ENCODE measurements at places on chromosomes 13 and 19.

DNA sequence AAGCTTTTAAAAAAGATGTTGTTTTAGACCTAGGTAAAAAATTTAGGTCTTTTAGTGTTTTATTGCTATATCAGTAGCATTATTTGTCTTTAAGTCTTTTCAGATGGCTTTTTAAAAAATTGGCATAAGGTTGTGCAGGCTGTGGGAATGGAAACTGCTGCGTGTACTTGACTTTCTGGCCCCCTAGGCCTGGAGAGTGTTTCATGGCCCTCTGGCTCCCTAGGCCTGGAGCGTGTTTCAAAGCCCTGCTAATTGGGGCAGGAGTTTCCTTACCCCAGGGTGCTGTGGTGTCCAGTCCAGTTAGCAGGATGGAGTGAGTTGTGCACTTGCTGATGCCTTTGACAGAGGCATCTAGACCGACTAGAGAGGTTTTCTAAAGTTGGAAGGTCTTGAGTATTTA lies 23.8 kb downstream of the PRAM1 start:
- DNase-seq = no peak

GRCh38 chr13:48559638-48560320 lies 26.9 kb upstream of the RCBTB2 start:
- no peak for DNase-seq

- DNase-seq = no peak
Observed at GRCh38 chr19:5387472-5387871, 46.9 kb upstream of the PTPRS start.

DNA sequence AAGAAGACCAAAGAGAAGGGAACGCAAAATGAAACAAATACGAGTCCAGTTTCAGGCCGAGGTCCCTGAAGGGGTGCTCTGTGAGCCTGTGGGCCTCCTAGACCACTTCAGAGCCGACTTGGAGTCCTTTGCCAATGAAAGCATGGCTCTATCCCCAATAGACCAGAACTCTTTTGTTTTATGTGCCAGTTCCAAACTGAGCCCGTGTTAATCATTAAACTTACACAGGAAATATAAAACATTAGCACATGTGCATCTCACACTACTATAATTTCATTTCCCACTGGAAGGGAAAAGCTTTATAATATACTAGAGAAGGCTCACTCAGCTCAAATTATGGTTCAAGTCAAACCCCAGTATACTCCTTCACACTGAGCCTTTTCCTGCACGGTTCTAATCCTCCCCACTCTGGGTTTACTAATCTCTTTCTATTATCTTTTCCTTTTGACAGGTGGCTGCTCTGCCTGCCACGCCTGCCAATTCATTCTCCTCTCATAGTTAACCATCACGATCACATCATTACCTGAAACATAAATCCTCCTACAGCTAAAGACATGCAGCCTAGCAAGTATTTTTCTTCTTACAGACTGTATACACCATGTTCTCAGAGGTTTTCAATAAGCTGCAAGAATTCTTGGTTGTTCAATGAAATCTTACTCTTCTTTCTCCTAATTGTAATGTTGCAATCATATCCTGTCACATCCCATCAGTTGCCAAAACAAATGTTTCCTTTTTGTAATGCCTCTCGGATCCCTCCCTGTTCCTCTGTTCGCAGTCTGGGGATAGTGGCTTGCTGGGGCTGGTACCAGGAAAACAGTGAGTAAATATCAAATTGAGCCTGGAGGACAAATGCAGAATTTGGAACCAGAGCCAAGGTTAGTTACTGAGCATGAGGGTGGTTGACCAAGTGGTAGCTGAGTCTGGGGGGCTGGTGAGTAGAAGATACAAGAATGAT lies 18.8 kb upstream of the WASF3 start:
- DNase-seq = no peak

DNA sequence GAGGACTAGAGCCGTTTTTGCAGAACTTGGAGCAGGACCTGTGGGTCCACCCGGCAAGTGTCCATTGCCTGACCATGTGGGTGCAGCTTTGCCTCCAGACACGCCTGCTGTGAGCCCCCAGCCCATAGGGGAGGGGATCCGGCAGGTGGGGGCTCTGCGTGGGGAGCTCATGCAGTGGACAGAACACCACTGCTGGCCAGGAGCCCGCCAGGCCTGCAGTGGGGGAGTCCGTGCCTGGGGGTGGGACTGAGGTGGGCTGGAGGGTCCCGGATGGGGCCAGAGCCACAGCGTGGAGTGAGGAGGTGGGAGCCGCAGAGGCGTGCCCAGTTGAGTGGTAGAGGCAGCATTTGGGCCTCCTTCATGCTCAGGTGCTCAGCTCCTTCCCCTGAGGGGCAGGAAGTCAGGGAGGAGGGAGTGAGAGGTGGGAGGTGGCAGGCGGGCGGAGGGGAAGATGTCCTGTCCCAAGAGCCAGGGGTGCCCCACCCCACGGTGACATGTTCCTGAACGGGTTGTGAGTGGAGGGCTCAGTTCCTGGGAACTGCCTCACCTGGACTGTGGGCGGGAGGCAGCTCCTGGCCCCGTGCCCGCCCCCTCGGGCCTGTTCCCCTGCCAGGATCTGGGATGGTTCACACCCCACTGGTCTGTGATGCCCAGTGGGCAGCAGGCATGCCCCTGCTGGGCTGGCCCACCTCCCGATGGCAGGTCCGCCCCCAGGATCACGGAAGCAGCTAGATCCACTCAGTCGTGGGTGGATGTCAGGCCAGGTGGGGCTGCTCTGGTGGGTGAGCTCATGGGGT lies 8.8 kb downstream of the ADAT3 start:
- no peak for DNase-seq

GRCh38 chr19:5131506-5132205 lies 162.7 kb downstream of the KDM4B start:
- no peak for DNase-seq

- no peak for DNase-seq
Observed at GRCh38 chr13:36665630-36666029, 8.2 kb upstream of the SERTM1 start.

- no peak for DNase-seq
Observed at GRCh38 chr13:59247171-59247570, 916.6 kb downstream of the DIAPH3 start.

- DNase-seq = no peak
Observed at GRCh38 chr19:3012621-3013262, 16.3 kb downstream of the TLE2 start.

DNA sequence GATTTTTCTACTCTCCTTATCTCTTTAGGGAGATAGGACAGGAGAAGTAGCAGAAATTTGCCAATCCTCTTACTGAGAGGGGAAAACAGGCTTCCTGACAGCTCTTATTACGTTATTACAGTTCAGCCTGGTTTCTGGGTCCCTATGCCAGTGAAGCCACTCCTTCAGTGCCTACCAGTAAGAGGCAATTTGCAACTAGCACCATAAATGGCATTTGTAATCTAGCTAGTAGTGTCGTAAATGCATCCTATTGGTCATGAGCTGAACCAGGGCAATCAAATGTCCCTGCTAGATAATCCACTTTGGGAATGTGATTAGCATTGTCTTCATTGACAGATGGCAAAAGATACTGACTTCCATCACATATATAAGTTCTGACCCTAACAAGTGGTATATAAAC lies 428.8 kb downstream of the DCT start:
- DNase-seq = no peak

All from GF-D8 (cell line).